NCI-H1694 (cell line): ENCODE measurements at places on chromosomes 1 and 21.

DNA sequence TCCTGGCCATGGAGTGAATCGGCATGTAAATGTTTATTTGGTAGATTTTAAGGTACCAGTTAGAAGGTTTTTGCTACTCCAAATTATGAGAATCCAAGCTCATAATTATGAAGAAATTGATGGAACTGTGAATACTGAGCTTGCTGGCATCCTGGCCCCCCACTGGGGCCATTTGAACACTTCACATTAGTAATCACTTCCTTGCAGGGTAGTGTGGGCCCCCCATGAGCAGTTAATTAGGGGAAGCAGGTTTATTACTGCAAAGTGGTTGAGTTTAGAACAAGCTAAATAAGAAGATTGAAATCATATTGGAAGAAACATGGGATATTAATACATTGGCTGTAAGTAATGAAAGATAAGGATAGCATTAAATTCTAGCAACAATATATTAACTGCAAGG is 86.7 kb downstream of the S1PR1 start:
- no peak for DNase-seq

- DNase-seq, result no peak
Observed at GRCh38 chr1:21616372-21616771, 52.8 kb downstream of the RAP1GAP start.

GRCh38 chr21:34502480-34503106 is 9.4 kb downstream of the KCNE1 start:
- no peak for DNase-seq

DNA sequence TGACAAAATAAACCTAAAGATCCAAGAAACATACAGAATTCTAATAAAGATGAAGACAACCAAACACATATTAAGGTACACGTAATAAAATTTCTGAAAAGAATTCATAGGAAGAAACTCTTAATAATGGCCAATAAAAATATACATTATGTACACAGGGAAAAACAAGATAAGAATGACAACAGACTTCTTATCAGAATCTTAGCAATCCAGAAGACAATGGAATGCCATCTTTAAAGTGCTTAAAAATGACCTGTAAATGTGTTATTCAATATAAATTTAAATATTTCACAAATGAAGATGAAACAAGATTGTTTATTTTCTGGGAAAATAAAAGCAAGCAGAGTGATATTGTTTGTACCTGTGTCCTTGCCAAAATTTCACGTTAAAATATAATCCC is 530.4 kb upstream of the PTBP2 start:
- DNase-seq, result no peak

DNA sequence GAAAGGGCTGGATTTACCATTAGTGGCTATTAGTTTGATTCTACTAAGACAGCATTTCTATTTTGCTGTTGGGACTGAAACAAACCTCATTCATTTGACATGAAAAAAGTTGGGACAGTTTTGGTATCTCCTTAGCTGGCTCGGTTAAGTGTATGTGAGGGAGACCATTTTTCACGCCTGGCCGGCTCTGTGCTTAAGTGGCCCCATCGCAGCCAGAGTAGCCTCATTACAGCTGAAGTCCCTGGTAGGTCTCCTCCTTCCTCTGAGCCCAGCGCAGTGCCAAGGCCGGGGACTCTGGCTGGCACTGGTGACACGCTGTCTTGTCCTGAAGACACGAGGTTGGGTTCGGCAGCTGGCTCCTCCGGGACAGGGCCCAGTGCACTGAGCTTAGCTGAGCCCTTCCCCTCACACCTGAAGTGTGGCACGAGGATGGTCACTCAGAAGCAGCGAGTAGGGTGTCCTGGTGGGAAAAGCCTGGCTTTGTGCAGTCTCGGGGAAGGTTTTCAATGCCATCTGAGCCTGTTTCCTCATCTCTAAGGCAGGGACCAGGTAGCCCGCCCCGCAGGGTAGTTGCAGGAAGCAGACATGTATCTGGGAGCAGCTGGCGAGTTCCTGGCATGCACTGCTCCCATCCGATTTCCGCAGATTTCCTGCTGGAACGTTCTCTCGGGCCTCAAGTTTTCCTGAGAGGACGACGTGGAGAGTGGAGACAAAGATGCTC is 196.5 kb downstream of the DYRK1A start:
- DNase-seq, result no peak

DNA sequence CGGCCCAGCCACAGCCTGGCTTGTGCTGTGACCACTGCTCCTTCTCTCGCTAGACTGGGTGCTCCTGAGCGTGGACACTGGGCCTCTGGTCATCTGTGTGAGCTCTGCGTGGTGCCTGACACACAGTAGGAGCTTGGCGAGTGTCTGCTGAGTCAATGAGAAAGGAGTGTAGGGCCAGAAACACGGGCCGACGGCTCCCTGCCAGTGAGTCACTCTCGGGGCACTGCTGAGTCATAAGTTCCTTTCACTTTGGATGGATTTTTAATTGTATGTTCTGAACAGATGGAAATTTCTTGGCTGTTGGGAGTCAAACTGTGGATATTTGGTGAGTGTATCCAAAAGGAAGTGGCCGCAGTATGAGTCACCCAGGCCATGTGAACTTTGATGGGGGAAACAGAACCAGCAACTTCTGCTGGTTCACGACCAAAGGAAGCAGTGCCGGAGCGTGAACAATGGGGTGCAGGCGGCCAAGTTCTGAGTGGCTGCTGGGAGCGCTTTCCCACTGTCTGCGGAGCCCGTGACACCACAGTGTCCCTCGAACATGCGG is 41.0 kb upstream of the COL18A1 start:
- DNase-seq, result no peak

DNA sequence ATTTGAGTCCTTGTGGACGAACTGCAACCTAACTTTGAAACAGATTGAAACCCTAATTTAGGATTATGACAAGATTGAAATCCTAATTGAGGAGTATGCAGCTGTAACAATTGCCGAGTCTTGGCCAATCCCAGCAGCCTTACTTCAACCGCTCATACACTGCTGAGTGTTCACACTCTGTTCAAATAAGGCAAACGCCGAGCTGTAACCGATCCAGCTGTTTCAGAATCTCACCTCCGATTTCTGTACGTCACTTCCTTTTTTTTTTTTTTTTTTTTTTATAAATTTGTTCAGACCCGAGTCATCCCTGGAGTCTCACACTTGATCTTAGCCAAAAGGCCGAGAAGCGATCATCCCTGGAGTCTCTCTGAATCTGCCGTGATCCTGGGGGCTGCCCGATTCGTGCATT is 22.3 kb upstream of the ATP5PO start:
- DNase-seq, result no peak

- DNase-seq, result peak; percentile 31
Observed at GRCh38 chr1:224528900-224529299, 87.2 kb upstream of the CNIH3 start.

GRCh38 chr1:18809953-18810899 is 49.2 kb downstream of the TAS1R2 start:
- no peak for DNase-seq

- no peak for DNase-seq
Observed at GRCh38 chr1:65392497-65392896, 28.0 kb upstream of the LEPR start.

- no peak for DNase-seq
Observed at GRCh38 chr1:212752934-212753497, 38.6 kb downstream of the NSL1 start.

- DNase-seq, result no peak
Observed at GRCh38 chr1:17930635-17931034, 175.5 kb downstream of the ACTL8 start.

DNA sequence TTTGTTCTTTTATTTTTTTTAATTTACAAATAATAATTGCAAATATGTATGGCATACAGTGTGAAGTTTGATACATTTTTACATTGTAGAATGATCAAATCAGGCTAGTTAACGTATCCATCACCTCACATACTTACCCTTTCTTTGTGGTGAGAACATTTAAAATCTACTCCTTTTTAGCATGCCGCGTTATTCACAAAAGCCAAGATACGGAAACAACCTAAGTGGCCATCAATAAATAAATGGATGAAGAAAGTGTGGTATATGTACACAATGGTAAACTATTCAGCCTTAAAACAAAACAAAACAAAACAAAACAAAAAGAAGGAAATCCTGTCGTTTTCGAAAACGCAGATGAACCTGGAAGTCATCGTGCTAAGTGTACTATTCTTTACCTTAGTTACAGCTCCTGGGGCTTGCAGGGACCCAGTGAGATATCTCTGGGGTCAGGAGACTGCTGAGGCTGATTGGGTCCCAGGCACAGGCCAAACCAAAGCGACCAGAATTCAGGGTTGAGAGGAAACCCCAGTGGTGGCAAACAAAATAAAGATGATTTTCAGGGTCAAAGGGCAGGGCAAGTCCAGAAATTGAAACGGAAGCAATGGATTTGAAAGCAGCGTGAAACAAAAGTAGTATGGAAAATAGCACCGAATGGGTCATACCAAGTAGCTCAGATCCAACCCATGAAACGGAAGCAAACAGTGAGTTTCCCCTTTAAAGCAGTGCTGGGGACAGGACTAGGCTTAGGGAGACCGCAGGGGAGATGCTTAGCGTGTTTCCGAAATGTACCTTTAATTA is 188.2 kb downstream of the PLPP3 start:
- no peak for DNase-seq

GRCh38 chr1:209266590-209267205 is 316.8 kb upstream of the CAMK1G start:
- no peak for DNase-seq

GRCh38 chr21:28126521-28127174 is 866.0 kb downstream of the LTN1 start:
- no peak for DNase-seq

DNA sequence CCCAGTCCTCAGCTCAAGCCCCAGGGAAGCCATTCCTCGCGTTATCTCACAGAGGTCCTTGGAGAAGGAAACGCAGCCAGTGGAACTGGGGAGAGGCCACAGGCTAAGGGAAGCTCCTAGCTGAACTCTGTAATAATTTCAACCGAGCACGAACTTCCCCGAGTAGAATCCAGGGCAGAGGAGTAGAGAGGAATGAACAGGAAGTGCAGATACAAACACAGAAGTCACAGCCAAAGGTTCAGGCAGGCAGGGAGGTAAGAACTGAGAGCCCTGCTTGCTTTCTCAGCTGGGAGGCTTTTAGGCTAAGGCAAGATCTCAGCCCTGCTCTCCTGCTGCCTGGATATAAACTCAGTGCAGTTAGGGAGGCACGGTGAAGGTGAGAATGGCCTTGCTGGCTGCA is 23.7 kb downstream of the WARS2 start:
- no peak for DNase-seq

- DNase-seq, result no peak
Observed at GRCh38 chr1:54136963-54137533, 15.8 kb downstream of the CDCP2 start.

DNA sequence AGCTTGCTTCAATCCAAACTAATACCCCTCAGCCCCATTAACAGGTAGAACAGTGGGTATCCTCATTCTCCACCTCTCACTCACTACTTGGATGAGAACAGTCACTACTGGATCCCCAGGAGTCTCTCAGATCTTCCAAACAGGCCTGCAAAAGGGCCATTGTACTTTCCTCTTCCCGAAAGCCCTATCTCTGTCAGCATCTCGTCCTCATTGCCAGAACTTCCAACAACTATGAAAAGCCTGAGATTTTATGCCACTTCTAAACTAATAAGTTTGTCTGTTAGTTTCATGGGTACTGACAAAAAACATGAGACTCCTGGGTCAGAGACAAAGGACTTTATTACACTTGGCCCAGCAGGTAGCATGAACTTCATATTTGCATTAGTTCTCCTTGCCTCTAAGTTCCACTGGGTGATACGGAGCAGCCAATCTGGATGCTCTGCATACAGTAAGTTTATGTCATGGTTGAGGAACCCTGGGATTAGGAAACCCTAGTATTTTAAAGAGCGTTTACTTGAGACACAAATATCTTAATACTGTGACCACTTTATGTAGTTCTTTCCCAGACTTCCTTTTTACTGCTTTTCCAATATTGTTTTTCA is 38.1 kb downstream of the VANGL2 start:
- DNase-seq, result no peak

DNA sequence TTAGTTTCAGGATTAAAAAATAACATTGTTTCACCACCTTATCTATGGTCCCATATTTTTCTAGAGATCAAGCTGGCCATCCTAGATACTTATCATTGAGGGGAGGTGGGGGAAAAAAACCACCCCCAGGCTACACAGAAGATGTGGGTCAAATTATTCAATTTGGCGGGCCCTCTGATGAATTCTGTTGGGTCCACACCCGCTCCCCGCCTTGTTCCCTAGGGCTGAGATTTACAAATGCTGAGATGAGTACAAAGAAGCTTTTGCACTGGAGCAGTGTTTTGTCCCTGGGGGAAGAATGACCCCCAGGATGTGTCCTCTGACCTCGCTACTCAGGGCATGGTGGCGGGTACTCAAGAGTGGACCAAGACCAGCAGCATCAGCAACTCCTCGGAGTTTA is 246.9 kb upstream of the TMEM51 start:
- DNase-seq, result no peak

DNA sequence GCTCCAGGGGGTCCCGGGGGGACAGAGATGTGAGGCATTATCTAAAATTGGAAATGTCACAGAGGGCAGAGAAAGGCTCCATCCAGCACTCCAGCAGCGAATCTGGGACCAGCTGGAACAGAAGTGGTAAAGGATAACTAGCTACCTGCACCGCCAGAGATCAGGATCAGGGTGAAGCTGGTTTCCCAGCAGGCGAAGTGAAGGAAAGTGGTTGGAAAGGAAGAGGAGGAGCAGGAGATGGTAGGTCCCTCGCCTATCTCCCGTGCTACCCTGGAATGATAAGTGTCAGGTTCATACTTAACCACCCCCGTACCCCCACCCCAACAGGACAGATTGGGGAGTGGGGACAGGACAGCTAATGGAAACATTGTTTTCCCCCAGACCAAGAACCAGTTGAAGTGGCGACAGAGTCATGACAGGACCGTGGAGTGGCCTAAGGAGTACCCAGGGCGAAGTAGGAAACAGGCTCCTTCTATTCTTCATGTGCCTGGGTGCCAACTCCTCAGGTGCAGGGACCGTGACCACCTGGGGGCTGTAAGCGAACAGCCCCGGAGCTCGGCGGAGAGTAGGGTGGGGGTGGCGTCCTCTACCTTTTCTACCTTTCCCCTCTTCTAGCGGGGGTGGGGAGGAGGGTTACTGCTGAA is 717 bp downstream of the B4GALT3 start:
- DNase-seq, result no peak

- DNase-seq, result no peak
Observed at GRCh38 chr1:198629610-198630009, 9.2 kb upstream of the PTPRC start.
